ENCODE measurements at places on chromosomes 7 and 10.

- DNase-seq: no peak
Observed at GRCh38 chr7:134747326-134747725, 32.1 kb upstream of the CALD1 start.

DNA sequence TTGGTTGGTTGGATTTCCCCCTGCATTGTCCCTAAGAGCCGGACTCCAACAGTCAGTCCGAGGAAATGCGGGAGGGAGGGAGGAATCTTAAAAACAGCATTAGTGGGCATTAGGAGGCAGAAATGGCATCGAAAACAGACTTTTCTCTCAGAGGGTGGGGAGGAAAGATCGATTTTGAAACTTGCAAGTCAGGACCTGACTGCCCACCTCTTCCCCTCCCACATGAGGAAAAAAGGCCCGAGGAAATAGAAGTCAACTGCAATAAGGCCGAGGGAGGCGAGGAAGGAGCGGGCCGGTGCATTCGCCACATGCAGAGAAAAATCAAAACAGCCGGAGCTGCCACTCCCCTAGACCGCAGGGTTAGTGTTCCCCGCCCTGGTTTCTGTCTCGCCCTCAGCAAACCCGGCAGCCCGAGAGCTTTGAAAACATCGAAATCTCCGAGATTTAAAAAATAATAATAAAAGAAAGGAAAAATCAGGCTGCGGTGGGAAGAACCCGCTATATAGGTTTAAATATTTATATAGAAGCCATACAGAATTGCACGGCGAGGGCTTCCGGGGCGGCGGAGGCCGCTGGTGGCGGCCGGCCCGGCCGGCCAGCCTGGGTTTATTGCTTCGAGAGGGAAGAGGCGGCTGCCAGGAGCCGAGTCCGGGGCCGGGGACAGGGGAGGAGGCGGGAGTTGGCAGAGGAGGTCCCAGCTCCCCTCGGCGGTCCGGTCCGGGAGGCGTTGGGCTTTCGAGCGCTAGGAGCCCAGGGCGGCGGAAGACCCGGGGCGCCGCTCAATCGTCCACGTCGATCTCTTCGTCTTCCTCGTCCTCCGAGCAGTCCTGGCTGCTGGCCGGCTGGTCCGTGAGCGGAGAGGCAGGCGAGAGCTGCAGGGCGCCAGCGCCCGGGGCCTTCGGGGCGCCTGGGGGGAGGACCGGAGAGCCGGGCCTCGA lies 2.5 kb downstream of the LBX1 start:
- no peak for DNase-seq

GRCh38 chr7:30836991-30837390 lies 65.8 kb downstream of the MINDY4 start:
- peak; percentile 5 for DNase-seq

DNA sequence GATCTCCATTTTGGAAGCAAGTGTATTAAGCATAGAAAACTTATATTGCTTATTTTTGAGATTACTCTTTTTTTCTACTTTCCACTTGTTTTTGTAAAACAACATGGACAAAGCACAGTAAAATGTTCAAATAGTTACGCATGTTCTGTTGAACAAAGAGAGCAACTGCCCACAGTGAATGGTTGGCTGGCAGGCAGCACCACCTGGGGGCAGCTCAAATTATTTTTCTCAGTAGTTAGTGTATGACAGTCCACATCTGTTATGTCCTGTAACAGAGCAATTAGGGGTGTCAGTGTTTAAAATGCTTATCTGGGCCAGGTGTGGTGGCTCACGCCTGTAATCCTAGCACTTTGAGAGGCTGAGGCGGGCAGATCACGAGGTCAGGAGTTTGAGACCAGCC lies 46.1 kb upstream of the CACUL1 start:
- peak; percentile 78 for DNase-seq

- no peak for DNase-seq
Observed at GRCh38 chr7:42768045-42768444, 143.8 kb downstream of the C7orf25 start.

DNA sequence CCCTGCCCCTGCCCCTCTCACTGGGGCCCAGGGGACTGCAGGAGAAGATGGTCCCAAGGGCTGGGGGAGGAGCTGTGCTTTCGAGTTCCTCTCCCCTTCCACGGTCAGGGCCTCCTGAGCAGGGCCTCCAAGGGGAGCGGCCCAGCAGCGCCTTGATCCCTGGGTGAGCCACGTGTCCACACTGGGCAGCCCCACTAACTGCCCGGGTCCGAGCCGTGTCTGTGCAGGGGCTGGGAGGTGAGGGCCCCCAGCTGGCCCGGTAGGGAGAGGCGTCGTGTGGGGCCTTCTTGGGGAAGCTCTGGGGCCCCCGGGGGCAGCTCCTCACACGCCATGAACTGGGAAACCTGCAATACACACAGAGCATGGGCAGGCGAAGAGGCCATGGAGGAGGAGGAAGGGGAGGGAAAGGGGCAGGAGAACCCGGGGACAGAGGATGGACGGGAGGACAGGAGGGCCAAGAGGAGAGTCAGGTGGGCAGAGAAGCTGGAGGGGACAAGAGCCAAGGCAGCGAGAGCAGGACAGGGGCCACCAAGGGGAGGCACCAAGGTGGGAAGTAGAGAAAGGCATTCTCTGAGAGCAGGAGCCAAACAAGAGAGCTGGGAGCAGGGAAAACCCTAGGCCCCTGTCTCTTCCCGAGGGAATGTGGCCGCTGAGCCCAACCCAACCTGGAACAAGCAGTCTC lies 32.8 kb downstream of the KCNH2 start:
- no peak for DNase-seq

DNA sequence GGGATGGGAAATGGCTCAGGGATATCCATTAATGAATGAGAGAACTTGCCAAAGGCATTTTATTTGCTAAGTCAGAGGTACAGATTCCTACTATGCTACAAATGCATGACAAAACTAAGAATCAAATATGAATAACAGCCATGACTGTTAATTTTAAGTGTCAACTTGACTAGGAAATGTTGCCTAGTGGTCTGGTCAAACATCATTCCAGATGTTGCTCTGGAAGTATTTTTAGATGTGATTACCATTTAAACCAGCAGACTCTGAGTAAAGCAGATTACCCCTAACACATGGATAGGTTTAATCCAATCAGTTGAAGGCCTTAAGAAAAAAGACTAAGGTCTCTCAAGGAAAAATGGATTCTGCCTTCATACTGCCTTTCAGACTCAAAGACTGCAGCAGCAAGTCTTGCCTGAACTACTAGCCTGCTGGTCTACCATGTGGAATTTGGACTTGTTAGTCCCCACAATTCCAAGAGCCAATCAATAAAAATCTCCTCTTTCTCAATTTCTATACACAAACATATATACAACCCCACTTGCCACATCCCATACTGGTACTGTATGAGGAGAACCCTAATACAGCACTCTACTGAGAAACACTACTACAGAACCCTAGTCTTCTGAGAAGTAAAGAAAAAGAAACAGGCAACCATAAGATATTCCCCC lies 119.1 kb downstream of the NRBF2 start:
- DNase-seq: no peak

DNA sequence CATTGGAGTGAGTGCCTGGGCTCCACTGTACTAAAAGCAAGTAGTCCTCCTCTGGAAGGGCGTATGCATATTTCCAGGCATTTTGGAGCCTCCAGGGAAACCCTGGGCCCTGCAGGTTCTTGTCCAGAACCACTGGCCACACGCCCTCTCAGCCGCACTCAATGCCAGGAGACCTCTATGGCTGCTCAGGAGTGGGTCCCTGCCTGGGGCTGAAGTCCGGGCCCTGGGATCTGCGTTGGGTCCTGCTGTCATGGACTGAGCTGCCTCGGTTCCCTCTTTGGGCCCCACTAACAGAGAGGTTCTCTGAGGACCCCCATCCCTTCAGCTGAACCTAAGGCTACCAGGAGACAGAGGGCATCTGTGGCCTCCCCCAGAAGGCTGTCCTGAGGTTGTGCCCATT lies 58.3 kb downstream of the GRK5 start:
- DNase-seq: no peak

- no peak for DNase-seq
Observed at GRCh38 chr10:86440874-86441843, 74.6 kb upstream of the GRID1 start.

DNA sequence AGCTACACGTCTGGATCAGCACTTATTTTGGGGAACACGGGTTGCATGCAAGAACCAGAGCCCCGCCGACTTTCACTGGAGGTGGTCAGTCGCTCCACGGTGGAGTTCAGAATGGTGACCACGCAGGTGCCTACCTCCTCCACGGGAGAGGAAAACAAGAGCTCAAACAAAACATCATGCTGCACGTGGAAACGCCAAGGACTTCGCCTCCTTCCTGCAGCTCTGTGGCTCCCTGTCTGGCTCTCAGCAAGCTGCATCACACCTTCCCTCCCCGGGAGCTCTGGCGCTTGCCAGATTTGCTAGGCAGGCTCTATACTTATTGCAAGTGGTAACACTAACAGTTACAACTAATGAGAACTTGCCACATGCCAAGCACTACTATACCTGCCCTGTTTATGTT lies 26.0 kb downstream of the GSDME start:
- no peak for DNase-seq

DNA sequence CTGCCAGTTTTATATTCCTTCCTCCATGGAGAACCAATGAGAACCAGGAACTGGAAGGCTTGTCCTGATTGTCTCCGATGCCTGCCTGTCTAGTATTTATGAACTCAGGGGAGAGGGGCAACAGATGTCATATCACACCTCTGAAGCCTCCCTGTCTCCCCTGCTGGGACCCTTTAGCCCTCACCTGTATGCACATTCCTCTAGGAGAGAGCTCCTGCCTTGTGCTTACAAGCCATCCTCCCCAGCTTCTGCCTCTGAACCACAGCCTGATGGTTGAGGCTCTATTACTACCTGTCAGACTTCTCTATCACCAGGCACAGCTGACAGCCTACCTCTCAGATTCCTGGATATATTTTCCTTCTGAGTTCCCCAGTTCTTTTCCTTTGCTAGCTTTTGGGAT lies 5.9 kb upstream of the FAM131B start:
- no peak for DNase-seq

GRCh38 chr10:130080461-130080814 lies 30.2 kb downstream of the C10orf143 start:
- no peak for DNase-seq

- DNase-seq: no peak
Observed at GRCh38 chr7:118288098-118288497, 63.6 kb downstream of the ANKRD7 start.

DNA sequence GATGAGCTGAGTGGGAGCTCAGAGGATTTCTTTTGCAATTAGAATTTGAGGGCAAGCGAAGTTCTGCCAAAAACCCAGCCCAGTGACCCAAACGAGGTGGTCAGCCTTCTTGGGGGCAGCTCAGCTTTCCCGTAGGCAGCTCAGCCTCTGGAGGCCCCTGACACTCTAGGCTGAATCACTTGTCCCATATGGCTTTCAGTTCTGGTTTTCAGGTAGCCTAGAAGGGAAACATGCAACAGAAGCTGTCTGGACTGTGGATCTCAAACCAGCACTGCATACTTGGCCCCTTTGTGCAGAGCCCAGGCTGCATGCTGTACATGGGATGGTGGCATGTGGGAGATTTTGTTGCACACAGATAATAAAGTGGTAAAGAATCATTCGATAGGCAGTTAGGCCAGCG lies 322.8 kb downstream of the ANKRD30A start:
- no peak for DNase-seq

GRCh38 chr10:13736506-13736905 lies 149.7 kb downstream of the PRPF18 start:
- no peak for DNase-seq

DNA sequence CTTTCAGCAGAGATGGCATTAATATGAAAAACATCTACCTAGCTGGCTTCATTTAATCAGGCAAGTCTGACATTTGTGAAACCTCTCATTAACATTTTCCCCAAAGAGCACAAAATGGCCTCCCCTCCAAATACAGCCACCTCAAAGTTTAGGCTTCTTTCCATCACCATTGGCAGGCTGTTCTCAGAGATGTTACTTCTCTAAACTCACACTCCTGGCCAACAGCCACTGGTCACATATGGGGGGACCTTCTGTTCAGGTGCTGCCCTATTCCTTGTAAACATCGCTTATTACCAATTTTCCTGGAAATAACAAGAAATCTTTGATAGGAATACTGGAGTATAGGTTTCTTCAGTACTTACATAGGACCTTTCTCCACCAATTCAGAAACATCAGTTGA lies 69.5 kb downstream of the GBF1 start:
- DNase-seq: no peak
